ENCODE measurements at places on chromosomes 2 and 18.

DNA sequence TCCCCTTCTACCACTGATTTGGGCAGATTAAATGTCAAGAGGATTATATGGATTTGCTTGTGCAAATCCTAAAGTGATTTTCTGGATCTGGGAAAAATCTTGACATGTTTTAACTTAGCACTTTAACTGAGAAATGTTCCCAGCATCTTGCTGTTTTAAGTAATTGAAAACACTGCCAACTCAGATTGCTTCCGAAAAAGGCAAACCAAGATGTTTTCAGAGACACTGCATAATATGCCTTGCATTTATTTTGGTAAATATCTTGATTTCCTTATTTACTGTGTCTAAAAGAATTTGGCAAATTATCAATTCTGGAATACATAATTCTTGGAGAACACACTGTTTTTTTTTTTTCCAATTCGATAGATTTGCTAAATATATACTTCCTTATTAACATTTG lies 385.0 kb upstream of the FAM98A start:
- DNase-seq = no peak

DNA sequence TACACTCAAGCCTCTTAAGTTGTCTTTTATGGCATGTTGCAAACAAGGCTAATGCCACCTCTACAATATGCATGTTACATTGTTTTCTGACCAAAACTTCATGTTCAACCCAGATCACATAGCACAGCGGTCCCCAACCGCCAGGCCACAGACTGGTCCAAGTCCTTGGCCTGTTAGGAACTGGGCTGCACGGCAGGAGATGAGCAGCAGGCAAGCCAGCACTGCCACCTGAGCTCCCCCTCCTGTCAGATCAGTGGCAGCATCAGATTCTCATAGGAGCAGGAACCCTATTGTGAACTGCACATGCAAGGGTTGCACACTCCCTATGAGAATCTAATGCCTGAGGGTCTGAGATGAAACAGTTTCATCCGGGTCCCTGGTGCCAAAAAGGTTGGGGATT lies 324.8 kb upstream of the CHAC2 start:
- DNase-seq = no peak

DNA sequence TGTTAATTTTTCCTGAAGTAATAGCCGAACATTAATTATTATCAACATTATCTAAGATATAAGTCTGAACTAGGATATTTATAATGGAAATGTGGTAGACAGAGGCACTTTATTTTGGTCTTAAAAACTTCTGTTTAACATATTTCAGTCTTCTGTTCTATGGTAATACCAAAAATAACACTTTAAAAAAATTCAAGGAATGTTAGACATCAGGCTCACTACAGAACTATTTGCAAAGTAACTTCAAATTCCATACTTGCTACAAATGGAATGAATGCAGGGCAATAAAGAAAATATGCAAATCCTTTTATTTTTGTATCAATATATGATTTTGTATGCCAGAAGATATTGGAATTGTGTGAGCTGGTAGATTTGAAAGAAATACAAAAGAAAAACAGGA lies 345.5 kb upstream of the DSEL start:
- DNase-seq = no peak

DNA sequence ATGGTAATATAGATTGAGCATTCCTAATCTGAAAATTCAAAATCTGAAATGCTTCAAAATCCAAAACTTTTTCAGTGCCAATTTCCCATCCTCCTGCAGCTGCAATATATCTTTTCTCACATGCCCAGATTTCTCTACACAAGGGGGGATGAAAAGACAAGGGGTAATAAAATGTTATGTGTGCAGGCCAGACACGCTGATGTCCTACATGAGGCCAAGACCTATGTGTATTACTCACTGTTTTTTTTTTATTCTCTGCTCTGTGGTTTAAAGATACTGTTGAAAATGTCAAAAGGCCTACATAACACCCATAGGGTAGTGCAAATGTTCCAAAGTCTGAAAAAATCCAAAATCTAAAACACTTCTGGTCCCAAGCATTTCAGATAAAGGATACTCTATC lies 41.2 kb upstream of the CWC22 start:
- no peak for DNase-seq

DNA sequence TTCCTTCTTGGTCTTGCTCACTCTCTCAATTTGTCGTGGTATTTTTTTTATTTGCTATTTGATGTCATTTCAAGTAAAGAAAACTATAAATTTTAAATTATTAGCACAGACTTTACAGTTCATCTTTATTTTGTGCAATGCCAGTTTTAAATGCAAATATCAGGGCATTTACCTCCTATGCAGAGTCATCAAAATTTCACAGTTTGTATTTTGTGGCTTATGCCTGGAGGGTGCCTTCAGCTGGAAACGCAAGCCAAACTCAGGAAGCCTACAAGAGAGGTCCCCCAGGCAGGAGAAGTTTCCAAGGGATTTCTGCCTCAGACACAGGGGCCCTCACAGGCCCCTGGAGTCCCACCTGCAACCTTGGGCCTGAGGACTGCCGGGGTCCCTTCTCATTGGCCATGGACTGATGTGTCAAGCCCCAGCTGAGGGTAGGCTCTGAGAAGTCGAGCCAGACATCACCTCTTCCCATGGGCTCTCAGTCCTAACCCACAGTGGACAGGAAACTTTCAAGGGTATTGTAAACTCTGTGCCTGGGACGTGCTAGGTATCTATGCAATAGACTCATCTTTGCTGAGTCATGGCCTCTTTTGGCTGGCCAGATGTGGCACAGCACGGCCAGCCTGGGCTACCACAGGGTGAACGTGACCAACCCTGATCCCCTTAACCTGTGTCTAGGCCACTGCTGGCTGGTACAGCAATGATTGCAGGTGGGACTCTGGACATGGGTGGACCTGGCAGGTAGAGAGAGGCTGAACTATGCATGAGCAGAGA lies 236.5 kb downstream of the CELF4 start:
- DNase-seq = no peak

DNA sequence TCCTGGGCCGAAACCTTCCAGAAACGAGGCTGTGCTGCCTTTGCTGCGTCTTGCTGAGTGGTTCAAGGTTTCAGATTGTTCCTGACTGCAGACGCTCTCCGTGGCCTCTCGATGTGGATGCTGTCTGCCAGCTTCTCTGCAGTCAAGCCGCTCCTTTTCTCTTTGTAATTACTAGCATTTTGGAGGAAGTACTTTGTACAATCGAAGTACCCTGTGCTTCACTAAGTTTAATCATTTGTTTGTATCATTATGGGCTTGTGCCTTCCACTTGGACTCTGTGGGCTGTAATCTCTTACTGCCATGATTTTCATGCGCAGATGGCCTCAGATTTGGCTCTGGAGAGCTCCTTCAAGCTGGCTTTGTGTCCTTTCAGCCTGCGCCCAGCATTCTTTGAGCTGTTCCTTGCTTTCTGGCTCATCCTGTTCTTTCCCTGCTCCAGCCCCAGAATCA lies 49.3 kb downstream of the TRAF3IP1 start:
- no peak for DNase-seq

DNA sequence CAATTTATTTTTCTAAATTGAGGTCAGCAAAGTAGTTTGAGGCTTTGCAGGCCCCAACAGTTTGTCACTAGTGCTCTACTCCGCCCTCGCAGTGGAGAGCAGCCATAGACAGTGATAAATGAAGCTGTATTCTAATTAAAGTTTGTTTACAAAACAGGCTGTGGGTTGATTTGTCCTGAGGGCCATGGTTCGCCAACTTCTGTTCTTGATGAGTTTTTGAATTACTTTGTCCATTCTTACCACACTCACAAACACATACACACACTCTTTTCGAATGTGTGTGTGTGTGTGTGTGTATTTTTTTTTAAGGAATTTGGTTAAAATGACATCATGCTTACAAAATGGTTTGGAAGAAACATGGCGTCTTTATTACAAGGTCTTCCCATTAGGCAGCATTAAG lies 68.6 kb downstream of the MTCL1 start:
- DNase-seq = no peak

DNA sequence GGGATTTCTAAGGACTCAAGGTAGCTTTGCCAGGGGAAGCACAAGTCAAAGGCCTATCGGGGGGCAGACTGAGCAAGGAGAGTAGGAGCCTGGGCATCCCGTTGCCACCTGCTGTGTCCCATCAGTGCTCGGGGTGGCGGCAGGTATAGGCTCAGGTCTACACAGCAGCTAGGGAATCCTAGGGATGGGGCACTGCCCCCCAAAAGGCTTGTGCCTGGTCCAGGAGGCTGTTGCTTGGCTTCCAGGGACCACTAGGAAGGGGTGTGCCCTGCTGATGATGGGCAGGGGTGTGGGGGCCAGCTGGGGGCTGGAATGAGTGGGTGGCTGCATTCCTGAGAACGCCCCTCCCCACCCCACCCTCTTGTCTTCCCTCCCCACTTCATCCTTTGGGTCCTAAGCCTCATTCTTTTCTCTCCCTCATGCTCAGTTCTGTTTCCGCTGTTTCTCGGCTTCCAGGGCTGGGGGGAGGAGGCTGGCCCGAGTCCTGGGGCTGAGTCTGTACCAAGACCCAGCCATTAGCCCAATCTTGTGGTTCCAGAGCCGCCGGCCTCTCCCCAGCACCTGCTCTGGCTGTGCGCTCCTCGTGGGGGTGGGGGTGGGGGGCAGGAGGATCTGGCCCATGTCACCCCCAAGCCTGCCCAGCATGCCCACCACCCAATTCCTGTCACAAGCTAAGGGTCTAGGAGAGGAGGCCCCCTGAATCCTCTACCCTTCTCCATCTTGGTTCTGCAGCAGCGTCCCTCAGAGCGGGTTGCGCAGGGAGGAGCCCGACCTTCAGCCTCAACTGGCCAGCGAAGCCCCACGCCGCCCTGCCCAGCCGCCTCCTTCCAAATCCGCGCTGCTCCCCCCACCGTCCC lies 12.8 kb downstream of the SPEG start:
- DNase-seq = no peak

- DNase-seq = no peak
These were observed 3.8 kb downstream of the GRB14 start for GRCh38 chr2:164617466-164617865.

DNA sequence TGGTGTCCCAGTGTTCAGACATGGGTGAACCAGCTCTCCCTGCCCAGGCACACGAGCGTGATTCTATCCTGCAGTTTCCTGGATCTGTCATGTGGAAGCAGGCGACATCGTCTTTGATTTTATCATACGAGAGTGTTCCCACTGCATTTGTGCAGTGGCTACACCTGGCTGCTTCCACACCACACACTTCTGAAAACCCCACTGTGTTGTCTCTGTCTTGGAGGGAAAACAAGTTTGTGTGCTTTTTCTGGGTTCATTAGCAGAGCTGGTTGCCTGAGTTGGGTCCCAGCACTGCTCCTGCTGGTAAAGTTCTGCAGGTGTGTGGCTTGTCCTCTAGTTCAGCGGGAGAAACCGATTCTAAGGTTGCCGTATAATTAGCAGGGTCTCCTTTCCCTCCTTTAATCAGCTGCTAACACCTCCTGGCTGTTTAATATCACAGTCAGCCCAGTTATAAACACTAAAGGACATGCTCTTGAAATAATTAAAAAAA lies 58.5 kb upstream of the TWIST2 start:
- DNase-seq = no peak

DNA sequence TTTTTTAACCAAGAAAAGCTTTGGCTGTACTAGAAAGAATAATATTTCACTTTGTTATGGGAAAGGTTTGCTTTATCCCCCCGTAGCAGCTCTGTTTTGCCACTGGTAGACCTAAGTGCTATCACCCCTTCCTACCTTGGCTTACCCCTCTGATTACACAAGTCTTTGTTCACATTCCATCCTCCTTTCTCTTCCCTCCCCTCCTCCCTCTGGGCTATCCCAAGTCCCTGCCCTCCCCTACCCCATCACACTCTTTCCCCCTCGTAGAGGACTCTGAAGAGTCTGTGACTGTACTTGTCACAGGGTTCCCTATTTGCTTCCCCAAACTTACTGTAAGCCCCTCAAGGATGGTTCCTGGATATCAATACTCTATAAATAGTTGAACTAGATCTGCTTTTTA lies 152.9 kb upstream of the NOSTRIN start:
- no peak for DNase-seq

DNA sequence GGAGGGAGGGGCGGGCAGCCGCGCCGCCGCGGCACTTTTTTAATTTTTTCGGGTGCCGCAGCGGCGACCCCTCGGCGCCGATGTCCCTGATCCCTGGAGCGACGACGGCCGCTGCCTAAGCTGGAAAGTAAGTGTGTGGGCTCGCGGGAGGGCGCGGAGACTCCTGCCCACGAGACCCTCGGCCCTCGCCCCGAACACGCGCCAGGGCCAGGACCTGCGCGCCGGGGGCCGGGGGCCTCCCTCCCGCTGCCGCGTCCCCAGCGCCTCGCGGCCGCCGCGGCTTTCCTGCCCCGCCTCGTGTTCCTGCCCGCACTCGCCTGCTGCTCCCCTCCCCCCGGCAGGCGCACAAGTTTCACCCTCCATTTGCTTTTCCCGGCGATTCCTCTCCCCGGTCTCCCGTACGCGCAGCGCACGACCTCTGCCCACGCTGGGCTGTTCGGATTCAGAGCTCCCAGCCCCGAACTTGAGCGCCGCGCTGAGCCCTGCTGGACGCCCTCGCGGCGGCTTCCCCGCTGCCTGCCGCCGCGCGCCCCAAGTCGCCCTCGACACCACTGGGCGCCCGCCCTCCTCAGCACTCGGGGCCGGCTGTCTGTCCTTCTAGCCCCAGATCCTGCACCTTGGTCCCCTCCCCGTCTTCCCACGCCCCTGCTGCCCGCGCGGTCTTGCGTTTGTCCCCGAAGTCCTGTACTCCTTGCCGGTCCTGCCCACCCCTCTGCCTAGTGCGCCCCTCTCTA lies 507 bp downstream of the PKP4 start:
- peak; percentile 44 for DNase-seq

GRCh38 chr2:97764559-97765263 lies 51.3 kb downstream of the ZAP70 start:
- no peak for DNase-seq

- DNase-seq = no peak
These were observed 2.0 kb downstream of the IKZF2 start for GRCh38 chr2:213149294-213149875.

DNA sequence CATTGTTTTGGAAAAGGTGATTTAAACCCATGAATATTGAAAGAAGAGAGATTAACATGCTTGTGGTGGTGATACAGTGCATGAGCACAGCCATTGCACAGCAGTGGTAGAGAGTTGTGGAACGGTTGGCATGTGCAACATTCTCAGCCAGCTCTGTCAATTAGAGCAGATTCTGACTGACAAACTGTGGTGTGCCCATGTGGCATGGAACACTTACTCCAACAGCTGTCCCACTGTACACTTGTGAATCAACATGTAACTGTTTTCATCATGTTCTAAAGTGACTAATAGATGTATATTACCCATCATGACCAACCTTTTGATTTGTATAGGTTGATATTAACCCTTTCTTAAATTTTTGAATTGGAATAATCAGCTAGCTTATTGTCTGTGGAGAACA lies 55.6 kb downstream of the PKP4 start:
- DNase-seq = no peak

DNA sequence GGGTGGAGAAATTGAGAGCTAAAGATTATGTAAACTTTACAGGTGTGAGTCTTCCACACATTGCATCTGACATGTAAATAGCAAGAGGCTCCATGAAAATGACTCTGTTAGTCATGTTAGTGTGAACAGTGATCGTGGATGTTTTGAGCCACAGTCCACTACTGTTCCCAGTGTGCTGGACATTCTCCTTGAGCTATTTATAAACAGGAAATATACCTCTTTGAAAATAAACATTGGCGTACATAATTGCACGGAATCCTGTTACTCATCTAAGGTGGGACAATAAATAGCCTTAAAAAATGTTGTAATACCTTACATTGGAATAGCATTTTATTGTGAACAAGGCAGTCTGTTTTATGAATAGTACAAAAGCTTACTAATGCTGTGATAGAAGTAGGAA lies 37.0 kb downstream of the LIMS1 start:
- no peak for DNase-seq

GRCh38 chr18:47975701-47976100 lies 45.2 kb upstream of the SMAD2 start:
- DNase-seq = no peak

Measured in activated CD8-positive, alpha-beta memory T cell treated with anti-CD3 and anti-CD28 coated beads, Interleukin-2, amount 50 U/mL, for 4 hours (primary cell).